NCI-H146 (cell line): ENCODE measurements at places on chromosomes 1 and 21.

DNA sequence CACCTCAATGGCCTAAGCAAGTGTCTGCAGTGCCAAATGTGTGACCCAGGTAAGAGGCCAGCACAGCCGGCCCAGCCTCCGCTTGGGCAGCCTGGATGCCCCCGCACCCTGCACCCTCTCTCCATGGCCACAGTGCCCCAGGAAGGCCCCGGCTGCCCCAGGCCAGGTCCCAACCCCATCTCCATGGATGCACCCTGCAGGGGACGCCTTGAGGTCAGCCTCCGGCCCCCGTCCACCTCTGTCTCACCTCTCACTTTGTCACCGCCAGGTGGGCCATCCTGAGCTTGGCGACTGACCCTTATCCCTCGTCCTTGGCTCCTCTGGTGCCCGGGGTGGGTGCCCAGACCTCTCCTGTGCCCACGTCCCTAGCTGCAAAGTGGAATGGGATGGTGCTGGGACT, 2.2 kb downstream of the TNFRSF14 start:
- DNase-seq = no peak

- no peak for DNase-seq
Observed at GRCh38 chr1:157641177-157641576, 43.3 kb upstream of the FCRL4 start.

GRCh38 chr1:115210302-115210711, 121.0 kb upstream of the TSPAN2 start:
- DNase-seq = no peak

DNA sequence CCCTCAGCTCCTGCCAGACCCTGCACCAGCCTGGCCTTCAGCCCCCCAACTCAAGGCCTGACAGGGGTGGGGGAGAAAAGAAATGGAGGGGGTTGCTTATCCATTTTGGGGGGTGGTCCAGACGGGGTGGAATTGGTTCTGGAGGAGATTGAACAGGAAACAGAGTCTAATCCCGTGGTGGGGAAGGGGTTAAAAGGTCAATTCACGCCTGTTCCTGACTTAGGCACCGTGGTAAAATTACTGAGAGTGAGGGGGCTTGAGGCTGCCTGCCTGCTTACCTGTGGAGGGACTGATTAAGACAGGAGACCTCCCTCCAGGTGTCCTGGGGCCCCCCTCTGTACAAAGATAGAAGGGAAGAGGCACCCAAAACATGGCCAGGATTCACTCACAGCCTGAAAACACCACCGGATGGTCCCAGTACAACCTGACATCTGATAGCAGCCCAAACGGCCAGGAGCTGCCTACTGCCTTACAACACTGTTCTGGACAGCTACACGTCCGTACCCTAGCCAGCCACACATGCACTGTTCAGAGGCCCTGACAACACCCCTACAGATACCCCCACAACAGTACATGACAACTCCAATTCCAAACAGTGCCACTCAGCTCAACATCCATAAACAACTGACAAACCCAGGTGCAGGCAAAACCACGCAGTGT, 31.8 kb downstream of the AHDC1 start:
- DNase-seq = no peak

- DNase-seq = no peak
Observed at GRCh38 chr1:13699510-13699909, 478 bp upstream of the PRDM2 start.
